AG09319 (cell line): ENCODE measurements at places on chromosomes 3 and 15.
A peak's percentile ranks its signal among the peaks of the same experiment; 100 is the strongest.

- DNase-seq: no peak
These were observed 437.4 kb upstream of the THBS1 start for GRCh38 chr15:39143479-39143878.

DNA sequence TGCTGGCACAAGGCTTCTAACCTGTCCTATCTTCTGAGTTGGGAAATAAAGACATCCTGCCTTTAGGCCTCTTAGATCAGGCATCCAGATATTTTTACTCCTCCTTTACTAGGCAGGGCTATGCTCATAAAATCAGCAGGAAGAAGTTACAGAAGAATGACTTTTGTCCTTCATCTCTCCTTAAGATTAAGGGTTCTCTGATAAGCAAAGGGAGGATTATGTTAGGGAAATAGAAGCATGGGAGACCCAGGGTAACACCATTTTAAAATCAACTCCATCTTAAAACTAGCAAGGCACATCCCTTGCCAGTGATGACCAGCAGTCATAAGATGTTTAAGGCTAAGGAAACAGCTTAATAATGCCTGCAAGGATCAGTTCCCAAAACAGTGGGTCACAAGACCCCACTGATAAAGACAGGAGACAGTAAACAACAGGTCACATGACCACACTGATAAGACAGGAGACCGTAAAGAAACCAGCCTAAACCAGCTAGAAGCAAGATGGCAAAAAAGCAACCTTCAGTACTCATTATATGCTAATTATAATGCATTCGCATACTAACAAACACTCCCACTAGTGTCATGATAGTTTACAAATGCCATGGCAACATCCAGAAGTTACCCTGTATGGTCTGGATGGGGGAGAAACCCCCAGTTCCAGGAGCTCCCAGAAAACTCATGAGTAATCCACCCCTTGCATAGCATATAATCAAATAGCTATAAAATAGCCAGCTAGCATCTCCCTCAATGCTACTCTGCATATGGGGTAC, 14.5 kb upstream of the EHHADH start:
- no peak for DNase-seq

GRCh38 chr3:169945313-169945712, 21.3 kb upstream of the SEC62 start:
- no peak for DNase-seq

GRCh38 chr15:75751891-75752290, 39.2 kb upstream of the CSPG4 start:
- DNase-seq: no peak

- no peak for DNase-seq
These were observed 222.1 kb upstream of the LMCD1 start for GRCh38 chr3:8279476-8279875.

- no peak for DNase-seq
These were observed 4.8 kb downstream of the GPR171 start for GRCh38 chr3:151197981-151198767.

GRCh38 chr15:100517846-100518245, 10.9 kb downstream of the CERS3 start:
- DNase-seq: no peak

GRCh38 chr15:99393641-99394040, 142.4 kb downstream of the LRRC28 start:
- no peak for DNase-seq

GRCh38 chr3:181885868-181886630, 174.3 kb downstream of the SOX2 start:
- DNase-seq: no peak

DNA sequence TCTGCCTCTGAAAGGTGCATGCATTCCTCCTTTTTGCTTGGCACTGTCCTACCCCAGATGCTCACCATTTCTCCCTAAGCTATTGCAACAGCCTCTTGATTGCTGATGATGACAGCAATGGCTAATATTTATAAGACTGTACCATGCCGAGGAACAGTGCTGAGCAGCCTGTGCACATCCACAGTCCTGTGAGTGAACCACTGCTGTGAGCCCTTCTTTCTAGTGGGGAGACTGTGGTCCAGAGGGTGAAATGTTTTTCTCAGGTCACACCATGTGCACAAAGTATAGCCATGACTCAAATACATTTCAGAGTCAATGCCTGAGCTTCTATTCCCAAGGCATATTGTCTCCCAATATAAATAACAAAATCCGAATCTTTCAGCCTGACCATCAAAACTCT, 231.2 kb upstream of the LRTM1 start:
- no peak for DNase-seq

DNA sequence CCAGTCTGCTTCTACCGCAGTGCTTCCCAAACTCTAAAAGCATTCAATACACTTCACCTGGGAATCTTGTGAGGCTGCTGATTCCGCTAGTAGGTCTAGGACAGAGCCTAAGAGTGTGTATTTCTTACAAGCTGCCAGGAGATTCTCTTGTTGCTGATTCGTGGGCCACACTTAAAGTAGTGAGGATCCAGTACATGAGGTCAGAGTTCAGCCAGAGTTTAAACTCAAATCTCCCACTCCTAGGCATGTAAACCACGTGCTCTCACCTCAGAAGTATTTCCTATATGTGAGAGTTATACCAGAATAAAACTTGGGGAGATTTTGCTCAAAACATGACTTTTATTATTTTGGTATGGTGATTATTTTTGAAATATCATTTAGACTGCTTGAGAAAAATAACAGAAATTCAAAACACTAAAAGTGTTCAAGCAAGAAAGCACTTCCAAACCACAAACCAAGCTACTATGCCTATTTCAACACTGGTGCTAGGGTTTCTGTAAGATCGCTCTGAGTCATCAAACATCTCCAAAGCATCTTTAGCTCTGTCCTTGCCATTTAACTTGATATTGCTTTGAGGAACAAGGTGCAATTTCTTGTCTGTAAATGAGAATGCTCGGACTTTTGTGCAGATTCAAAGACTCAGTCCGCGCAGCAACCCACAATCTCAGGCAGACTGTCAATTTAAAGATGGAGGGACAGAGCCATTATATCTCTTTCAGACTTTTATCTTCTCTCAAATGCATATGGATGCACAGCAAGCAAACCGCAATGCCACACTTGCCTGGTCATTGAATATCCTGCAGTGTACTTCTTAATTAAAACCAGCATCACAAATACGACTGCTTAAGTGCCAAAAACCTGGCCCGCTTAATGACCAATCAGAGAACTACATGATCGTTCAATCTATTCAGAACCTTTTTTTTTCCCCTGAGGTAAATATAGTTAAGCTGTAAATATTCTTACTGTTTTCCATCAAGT, 59.8 kb downstream of the AGTR1 start:
- DNase-seq: peak; percentile 16

- no peak for DNase-seq
These were observed 308.8 kb upstream of the PDZRN3 start for GRCh38 chr3:73933585-73933984.

GRCh38 chr15:33242669-33243191, 48.2 kb upstream of the FMN1 start:
- no peak for DNase-seq

- no peak for DNase-seq
These were observed 121.6 kb downstream of the EEFSEC start for GRCh38 chr3:128274837-128275236.

DNA sequence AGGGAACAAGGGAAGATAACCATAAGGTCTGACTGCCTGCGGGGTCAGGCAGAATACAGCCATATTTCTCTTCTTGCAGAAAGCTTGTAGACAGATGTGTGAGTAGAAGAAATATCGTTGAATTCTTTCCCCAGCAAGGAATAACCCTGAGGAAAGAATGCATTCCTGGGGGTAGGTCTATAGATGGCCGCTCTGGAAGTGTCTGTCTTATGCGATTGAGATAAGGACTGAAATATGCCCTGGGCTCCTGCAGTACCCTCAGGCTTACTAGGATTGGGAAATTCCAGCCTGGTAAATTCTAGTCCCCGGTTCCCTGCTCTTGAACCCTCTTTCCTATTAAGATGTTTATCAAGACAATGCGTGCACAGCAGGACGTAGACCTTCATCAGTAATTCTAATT, 15.8 kb upstream of the SST start:
- no peak for DNase-seq

DNA sequence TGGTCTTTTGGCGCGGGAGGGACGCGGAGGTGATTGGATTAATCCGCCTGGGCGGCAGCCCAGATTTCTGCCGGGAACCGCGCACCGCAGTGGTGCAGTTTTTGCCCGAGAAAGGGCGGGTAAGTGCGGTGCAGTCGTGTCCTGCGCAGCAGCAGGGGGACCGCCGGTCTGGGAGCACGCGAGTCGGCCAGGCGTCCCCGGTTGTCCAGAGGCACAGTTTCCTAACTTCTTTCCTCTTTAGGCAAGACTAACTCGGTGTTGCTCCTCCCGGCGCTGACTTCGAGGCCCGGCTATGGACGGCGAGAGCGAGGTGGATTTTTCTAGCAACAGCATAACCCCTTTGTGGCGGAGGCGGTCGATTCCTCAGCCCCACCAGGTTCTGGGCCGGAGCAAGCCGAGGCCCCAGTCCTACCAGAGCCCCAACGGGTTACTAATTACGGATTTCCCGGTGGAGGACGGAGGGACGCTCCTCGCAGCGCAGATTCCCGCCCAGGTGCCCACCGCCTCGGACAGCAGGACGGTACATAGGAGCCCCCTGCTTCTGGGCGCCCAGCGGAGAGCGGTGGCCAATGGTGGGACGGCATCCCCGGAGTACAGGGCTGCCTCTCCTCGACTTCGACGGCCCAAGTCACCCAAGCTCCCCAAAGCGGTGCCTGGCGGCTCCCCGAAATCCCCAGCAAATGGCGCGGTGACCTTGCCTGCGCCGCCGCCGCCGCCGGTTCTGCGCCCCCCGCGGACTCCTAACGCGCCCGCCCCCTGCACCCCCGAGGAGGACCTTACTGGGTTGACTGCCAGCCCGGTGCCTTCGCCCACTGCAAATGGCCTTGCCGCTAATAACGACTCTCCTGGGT, 736 bp downstream of the ARHGEF26 start:
- no peak for DNase-seq

DNA sequence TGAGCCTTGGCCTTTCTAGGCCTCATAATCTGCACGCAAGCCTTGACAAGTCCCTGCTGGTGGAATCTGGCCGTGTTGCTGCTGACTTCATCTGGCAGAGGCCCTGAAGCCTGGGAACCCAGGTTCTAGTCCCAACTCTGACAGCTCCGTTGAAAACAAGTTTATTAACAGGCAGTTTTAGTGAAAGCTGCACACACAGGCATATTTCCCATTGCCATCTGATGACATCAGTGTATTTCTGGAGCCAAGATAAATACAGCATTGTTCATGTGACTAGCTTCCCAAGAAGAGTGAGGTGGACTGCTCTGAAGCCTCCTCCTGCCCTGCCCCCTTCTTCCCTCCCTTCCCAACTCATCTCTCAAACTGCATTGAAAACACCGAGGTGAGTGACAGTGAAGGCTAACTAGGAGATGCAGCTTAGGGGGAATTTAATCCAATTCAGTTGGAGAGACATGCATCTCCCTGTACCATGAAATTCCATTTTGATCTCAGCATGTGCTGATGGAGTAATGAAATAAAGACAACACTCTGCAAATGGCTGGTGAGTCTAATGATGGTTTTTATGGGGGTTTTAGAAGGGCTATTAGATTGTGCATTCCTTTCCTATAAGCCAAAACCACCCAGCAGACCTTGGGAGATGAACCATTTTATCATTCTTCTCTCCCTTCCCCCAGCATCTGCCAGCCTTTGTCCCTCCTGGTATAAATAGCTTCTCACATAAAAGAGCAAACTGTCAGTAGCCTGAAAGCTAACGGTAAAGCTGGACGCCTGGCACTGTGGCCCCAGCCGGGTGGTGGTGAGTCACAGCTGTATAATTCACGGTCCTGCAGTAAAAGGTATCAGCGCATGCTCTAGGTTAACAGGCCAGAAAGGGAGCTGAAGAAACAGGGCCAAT, 38.0 kb downstream of the PRICKLE2 start:
- peak; percentile 37 for DNase-seq

- DNase-seq: no peak
These were observed 129.9 kb upstream of the TGFBR2 start for GRCh38 chr3:30476368-30477084.

DNA sequence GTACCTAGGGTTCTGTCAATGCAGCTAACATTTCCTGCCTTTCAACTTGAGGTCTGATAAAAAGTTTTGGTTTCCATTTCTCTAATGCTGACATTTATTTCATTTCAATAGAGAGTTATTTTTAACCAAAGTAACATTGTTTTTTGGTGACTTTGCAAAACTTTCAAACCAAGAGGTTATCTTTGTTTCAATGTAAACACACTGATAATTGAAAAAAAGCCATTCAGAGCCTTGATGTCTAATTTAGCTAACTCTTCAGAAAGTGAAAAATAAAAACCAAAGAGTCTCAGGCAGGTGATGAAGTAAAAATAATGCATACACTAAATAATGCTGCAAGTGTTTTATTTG, 9.6 kb upstream of the TIPARP start:
- DNase-seq: no peak

DNA sequence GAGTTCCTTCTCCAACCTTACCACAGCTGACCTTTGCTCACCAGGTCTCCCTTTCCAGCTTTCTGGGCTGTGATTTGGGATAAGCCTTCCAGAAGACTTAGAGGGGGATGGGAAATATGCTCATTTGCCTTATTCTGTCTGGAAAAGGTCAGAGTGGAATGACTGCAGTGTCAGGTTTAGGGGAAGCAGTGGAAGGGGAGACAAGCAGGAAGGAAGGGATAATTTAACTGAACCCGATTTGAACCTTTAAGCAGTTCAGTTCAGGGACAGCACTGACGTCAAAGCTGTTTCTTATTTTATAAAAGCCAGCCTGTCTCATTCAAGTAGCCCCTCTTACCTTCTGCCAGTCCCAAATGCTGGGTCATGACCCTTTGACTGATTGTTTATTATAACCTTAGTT, 418.4 kb upstream of the RARB start:
- DNase-seq: no peak

GRCh38 chr3:188106887-188107830, 46.8 kb upstream of the LPP start:
- DNase-seq: no peak
